Metanephros (tissue), 2 donors: ENCODE measurements at places on chromosomes 1 and 21. TPM values are rescaled to one million over a fixed set of nuclear protein-coding genes. Genes with fewer than 3 reads are reported as not detected.

Gene TMPRSS2
- total RNA-seq = 54.8 TPM

Gene TESK2
- 8.4 TPM for total RNA-seq

Gene SLC44A3
- 41.0 TPM for total RNA-seq

Gene ASCL5
- not detected for total RNA-seq

Gene TSTD1
- total RNA-seq = 56.5 TPM

Gene CNIH3
- 11.0 TPM for total RNA-seq

Gene SLC35F3
- total RNA-seq = 0.99 TPM

Gene DYNLT4
- total RNA-seq = not detected

Gene WNT4
- 10.2 TPM for total RNA-seq

Gene LMX1A
- total RNA-seq = 0.12 TPM

Gene HRNR
- total RNA-seq = not detected

Gene KIAA0319L
- total RNA-seq = 74.8 TPM

Gene CELA2B
- not detected for total RNA-seq

Gene LCE1A
- not detected for total RNA-seq

Gene COL8A2
- total RNA-seq = 3.7 TPM

Gene LCE1B
- not detected for total RNA-seq

Gene KCNJ6
- total RNA-seq = 0.47 TPM

Gene APOBEC4
- not detected for total RNA-seq

Gene SLC44A5
- total RNA-seq = 8.4 TPM

Gene LMOD1
- 12.6 TPM for total RNA-seq

Gene RXFP4
- total RNA-seq = 0.18 TPM

Gene ABL2
- total RNA-seq = 15.8 TPM

Gene NSL1
- total RNA-seq = 50.6 TPM

Gene FCER1G
- total RNA-seq = 21.9 TPM

Gene SHISAL2A
- 2.0 TPM for total RNA-seq

Gene TNFSF4
- total RNA-seq = 1.8 TPM

Gene IVL
- 0.35 TPM for total RNA-seq

Gene USP24
- 71.8 TPM for total RNA-seq

Gene CBS
- 12.9 TPM for total RNA-seq

Gene TNFRSF8
- total RNA-seq = 0.53 TPM

Gene GPR137B
- 23.5 TPM for total RNA-seq

Gene SPRR2B
- not detected for total RNA-seq

Gene GPR25
- total RNA-seq = not detected

Gene ARTN
- 2.7 TPM for total RNA-seq

Gene EFNA1
- 74.2 TPM for total RNA-seq

Gene CFAP74
- total RNA-seq = 0.23 TPM

Gene RAB42
- total RNA-seq = 3.0 TPM

Gene OR2L8
- total RNA-seq = not detected

Gene CYYR1
- total RNA-seq = 21.1 TPM

Gene DYRK3
- total RNA-seq = 11.6 TPM

Gene CYP4Z1
- total RNA-seq = 0.93 TPM

Gene USP25
- total RNA-seq = 59.0 TPM

Gene RNPEP
- total RNA-seq = 42.1 TPM

Gene PATJ
- 67.6 TPM for total RNA-seq

Gene BSND
- 3.7 TPM for total RNA-seq

Gene CFHR4
- not detected for total RNA-seq

Gene ACADM
- 66.5 TPM for total RNA-seq

Gene TRAF3IP3
- 4.3 TPM for total RNA-seq

Gene C1QC
- total RNA-seq = 40.5 TPM

Gene ADORA1
- 4.9 TPM for total RNA-seq

Gene FCRL2
- 0.18 TPM for total RNA-seq

Gene C1orf210
- total RNA-seq = 12.9 TPM

Gene AZIN2
- total RNA-seq = 15.0 TPM

Gene ZNF648
- total RNA-seq = 0.76 TPM
